Fibroblast of upper back skin (primary cell): ENCODE measurements at places on chromosomes 16 and 17.
A peak's percentile ranks its signal among the peaks of the same experiment; 100 is the strongest.

GRCh38 chr17:15087946-15088345 lies 177.2 kb downstream of the PMP22 start:
- no peak for DNase-seq

DNA sequence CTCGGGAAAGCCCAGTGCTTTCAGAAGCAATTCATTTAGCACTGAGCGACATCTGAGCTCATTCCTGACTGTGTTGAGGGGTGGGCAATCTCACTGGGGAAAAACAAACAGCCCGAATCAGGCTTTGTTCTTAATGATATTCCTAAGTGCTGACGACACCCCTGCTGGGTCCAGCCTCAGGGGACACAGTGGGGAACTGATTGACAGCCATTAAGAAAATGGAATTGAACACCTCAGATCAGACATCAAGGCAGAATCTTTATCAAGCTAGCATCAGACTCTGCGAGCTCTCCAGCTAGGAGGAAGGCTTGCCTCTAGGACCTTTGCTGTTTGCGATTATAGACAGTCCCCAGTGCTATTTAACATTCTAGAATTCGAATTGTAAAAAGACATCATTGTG lies 22.5 kb upstream of the LYRM9 start:
- DNase-seq: no peak

GRCh38 chr17:77535892-77536291 lies 395.1 kb downstream of the SEC14L1 start:
- no peak for DNase-seq

DNA sequence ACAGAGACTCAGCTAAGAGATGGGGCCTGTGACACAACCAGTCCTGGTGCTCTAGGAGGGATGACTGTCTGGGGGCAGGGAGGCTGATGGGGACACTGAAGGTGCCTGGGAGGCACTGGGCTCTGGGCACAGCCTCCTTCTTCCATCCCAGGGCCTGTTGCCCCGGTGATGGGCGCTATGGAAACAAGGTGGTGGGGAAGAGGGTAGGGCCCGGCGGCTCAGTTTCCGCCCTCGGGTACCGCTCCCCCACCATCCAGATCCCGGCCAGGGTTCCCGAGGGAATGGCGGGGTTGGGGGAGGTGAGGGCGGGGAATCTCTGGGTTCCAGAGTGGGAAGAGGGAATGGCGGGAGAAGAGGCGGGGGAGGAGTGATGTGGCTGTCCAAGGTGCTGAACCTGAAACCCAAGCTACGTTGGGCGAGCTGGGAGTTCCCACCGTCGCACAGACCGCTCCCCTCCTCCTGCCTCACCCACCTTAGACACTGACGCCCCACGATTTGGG lies 981 bp downstream of the KCNH4 start:
- peak; percentile 34 for DNase-seq

- no peak for DNase-seq
These were observed 80.1 kb downstream of the ABCC6 start for GRCh38 chr16:16143038-16143763.

DNA sequence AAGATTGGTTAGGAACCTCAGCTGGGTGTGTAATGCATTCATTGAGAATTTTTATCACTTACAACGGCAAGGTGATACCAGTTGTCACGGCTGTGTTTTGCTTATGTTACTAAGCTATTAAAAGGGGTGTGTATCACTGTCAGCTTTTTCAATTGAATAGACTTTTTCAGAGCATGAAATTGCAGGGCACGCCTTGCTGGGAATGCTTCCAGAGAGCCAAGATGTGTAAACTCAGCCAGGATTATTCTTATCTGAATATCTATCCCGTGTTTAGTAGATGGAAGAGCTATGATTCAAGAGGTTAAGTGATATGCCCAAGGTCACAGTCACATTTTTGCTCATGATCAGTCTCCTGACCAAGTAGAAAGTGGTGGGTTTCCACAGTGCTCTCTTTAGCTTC lies 6.6 kb upstream of the TEKT3 start:
- DNase-seq: no peak

- no peak for DNase-seq
These were observed 89.5 kb downstream of the MARF1 start for GRCh38 chr16:15553313-15554088.

DNA sequence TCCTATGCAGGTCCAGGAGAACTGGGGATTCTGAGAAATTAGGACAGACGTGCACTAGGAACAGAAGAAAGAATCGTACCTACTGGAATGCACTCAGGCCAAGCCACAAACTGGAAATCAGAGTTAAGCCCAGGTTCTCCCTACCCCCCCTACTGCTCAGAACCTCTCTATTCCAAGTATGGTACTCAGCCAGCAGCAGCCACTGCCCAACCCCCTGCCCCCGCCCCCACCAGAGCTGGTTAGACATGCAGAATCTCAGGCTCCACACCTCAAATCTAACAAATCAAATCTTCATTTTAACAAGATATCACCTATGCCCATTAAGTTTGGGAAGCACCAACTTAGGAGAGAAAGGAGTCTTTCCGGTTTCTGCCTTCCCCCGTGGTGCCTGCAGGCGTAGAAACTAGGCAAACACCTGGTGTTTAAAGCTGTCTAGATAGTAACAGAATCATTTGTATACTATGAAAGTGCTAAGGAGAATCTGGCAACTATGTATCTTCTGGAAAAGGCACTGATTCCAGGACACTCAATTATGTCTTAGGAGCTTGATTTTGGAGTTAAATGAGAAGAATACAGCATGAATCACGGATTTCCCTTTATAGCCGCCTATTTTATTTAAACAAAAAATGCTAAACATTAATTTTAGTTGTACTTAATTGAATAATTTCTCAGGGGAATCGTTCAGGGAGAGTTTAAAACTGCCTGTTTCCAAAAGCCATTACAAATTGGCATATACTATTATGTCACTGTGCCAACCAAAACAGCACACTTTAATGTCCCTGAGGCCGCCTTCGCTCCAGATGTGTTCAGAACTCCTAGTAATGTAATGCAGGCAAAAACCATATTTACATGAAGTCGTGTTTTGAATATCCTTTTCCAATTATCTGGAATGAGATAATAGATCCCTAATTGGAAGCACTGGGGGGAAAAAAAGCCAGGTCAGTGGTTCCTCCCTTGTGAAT lies 166.5 kb downstream of the STX8 start:
- no peak for DNase-seq

DNA sequence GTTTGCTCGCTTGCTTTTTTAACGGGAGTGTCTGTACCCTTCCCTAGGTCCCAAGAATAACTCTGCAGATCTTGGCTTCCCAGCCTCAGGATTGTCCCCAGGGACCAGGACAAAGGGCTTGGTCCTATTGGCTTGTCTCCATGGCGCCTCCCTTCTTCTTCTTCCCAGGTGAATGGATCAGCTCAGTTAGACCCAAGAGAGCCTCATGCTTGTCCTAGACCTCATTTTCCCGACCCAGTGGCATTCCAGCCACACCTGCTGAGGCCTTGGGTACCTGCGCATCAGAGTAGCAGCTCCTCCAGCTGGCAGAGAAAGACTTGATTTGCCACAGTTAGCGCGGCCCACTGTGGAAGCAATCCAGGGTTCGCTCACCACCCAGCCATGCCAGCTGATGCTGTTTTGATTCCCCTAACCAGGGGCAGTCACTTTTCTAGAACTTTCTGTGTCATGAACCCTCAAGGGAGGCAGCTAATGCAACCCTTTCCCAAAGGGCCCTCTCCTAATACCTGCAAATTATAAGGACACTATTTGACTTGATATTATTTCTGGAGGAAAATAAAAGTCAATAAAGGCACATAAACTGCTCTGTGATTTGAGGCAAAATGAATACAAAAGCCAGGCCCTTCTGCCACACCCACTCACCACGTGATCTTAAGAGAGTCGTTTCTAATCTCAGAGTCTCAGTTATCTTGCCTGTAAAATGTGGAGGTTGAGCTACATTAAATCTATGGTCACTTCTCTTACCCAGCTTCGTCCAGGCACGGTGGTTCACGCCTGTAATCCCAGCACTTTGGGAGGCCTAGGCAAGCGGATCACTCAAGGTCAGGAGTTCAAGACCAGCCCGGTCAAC lies 13.9 kb downstream of the GPR142 start:
- no peak for DNase-seq

- no peak for DNase-seq
These were observed 79.7 kb upstream of the BRD7 start for GRCh38 chr16:50448522-50448921.

DNA sequence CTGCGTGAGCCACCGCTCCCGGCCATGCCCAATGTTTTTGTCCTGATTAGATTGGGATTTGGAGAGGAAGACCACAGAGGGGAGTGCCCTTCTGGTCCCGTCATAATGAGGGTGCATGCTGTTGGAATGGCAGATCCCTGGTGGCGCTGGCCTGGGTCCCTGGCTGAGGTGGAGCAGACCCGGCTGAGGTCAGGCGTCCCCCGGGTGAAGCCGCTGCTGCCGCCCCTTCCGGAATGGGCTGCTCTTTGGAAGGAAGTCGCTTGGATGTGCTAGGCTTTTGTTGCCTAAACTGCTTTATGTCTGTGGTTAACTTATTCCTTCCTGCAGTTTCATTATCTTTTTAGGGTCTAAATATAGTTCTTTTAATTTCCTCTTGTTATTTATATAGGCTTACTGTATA lies 120.3 kb upstream of the CHMP6 start:
- DNase-seq: no peak

- no peak for DNase-seq
These were observed 80.1 kb downstream of the PMP22 start for GRCh38 chr17:15184872-15185624.

- no peak for DNase-seq
These were observed 7.6 kb upstream of the TNRC6A start for GRCh38 chr16:24721830-24722238.
